COR-L47 (cell line): ENCODE measurements at places on chromosomes 7 and 10.

DNA sequence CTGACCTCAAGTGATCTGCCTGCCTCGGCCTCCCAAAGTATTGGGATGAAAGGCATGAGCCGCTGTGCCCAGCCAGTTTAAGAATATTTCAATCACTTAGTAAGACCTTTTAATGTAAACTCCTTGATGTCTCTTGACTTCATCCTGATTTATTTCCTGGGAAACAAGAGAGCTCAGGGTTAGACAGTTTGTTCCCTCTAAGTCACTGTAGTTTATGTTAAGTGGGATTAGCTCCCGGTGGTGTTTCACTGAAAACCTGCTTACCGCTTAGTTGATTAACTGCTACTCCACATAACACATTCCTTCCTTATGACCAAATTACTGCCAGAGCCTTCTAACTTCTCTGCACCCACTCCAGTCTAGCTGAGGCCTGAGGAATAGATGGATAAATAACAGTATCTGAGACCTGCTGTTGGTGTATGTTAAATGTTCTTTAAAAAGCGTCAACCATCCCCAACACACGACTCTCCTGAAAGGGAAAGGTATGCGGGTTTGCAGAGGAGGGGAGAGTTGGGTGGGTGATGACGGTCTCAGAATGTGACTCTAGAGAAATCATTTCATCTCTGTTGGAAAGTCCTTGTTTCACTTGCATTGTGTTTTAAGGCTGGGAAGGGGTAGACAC lies 48.7 kb downstream of the CREB3L2 start:
- no peak for DNase-seq

- DNase-seq: no peak
Measured at GRCh38 chr10:2746638-2747037, 320.7 kb upstream of the PFKP start.

- DNase-seq: no peak
Measured at GRCh38 chr7:12174931-12175330, 36.2 kb upstream of the TMEM106B start.

GRCh38 chr10:81081887-81082620 lies 544.4 kb downstream of the SH2D4B start:
- DNase-seq: no peak

GRCh38 chr10:29541422-29542210 lies 93.2 kb downstream of the SVIL start:
- peak; percentile 23 for DNase-seq

DNA sequence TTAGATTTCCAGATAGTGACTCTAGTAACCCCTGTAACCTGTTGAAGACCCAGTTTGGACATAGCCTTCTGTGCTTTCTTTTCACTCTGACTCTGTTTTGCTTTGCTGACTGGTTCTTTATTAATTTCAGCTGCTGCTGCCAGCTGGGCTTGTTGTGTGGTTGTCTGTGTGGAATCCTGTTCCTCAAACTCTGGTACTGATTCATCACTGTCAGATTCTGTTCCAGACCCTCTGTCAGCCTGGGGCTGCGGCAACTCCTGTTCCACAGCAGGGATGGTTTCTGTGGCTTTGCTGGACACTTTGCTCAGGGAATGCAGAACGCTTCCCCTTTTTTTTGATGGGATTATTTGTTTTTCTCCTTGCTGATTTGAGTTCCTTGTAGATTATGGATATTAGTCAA lies 104.9 kb downstream of the SEC23IP start:
- DNase-seq: no peak

DNA sequence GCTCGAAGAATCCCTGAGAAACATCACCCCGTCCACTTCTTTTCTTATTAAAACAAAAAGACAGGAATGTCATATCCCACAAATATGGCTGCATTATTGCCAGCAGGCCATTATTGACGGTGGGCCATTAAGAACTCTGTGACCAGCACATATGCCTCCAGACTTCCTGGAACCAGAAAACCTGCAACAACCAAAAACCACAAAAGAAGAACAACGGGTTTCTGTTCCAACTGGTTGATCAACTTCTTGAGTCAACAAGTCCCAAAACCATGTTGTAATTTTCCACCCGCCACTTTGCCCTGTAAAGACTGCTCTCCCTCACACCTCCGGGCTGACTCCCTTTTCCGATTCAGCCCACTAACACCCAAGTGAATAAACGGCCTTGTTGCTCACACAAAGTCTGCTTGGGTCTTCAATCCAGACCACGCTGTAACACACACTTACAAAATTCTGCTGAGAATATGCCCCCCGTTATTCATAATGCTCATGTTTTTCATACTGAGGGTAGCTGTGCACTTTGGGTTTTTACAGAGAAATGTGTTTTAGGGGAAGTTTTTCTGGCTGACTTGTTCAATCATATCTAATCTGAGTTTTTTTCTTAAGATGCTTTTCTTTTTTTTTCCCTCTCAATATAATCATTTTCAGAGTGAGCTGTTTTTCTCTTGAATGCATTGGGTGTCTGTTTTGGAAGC lies 20.7 kb downstream of the ZNF107 start:
- no peak for DNase-seq

DNA sequence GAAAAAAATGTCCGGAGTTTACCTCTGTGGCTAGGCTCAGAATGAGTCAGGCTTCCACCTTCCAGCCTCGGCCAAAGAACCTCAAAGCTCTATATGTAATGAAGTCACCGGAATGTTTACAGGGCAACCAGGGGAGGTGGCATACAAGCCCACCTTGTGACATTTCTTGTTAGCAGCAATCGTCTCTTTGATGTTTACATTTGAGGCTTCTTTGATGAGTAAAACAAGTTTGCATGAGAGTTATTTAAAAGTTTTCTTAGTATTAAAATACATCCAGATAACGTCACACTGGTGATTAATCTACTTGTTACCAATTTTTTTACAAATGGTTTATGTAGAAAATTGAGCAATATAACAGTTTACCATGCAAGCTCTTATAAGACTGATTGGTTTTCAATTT lies 133.1 kb upstream of the ADAM12 start:
- DNase-seq: no peak

GRCh38 chr10:74799721-74800221 lies 26.6 kb upstream of the KAT6B start:
- no peak for DNase-seq

- no peak for DNase-seq
Measured at GRCh38 chr7:132486274-132486610, 90.0 kb downstream of the PLXNA4 start.

GRCh38 chr7:26681819-26682418 lies 182.5 kb downstream of the SKAP2 start:
- no peak for DNase-seq

DNA sequence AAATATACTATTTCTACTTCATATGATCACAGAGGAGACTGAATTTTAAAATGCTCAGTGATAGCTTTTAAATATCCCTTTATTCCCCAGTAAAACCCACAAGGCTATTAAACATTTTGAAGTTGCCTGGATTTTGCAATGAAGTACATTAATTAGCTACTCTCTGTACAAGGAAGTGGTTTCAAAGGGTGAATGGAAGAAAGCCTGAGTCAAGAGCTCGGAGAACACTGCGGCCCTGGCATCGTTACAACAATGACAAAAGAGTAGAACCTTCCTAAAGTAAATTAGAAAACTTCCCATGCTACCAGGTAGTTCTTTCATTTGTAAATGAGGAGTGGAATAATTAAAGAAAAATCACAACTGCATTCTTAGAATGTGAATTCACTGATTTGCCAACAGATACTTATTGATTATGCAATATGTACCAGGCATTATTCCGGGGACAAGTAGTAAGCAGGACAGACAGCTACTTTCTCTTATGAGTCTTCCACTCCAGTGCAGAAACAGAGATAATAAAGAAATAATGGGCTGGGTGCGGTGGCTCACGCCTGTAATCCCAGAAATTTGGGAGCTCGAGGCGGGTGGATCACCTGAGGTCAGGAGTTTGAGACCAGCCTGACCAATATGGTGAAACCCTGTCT lies 63.0 kb downstream of the ZNF22 start:
- DNase-seq: no peak
